Smooth muscle cell of bladder (primary cell): ENCODE measurements at places on chromosomes 6 and 20. TPM values are rescaled to one million over a fixed set of nuclear protein-coding genes. Genes with fewer than 3 reads are reported as not detected.

Gene VARS1
- 36.0 and 38.7 TPM in 2 replicates for total RNA-seq

Gene HCRTR2
- not detected in 2 replicates for total RNA-seq

Gene PPP1R3G
- total RNA-seq: 1.4 and 2.8 TPM in 2 replicates

Gene TSPO2
- total RNA-seq: not detected in 2 replicates

Gene SLC22A1
- total RNA-seq: 0.28 and 0.92 TPM in 2 replicates

Gene PBX2
- 19.2 and 24.8 TPM in 2 replicates for total RNA-seq

Gene EEF1A2
- 1.3 and 3.0 TPM in 2 replicates for total RNA-seq

Gene PRICKLE4
- total RNA-seq: not detected in 2 replicates

Gene MRAP2
- total RNA-seq: 0.28 and 0.65 TPM in 2 replicates

Gene RNF217
- total RNA-seq: 10.4 and 16.8 TPM in 2 replicates

Gene ULBP1
- under 0.01 TPM in 1 of 2 replicates, not detected in the other for total RNA-seq

Gene ALDH8A1
- total RNA-seq: 0.28 and 0.46 TPM in 2 replicates

Gene MRPL18
- 78.9 and 89.1 TPM in 2 replicates for total RNA-seq

Gene GTSF1L
- total RNA-seq: not detected in 2 replicates

Gene CCN5
- 1.1 and 5.0 TPM in 2 replicates for total RNA-seq

Gene BPI
- not detected in 2 replicates for total RNA-seq

Gene TUBB2B
- total RNA-seq: 1.3 and 2.4 TPM in 2 replicates

Gene RGS17
- total RNA-seq: 6.5 and 9.2 TPM in 2 replicates

Gene BPIFB4
- not detected in 2 replicates for total RNA-seq

Gene CHRNA4
- not detected in 2 replicates for total RNA-seq

Gene DNAH8
- 0.09 TPM in 1 of 2 replicates, not detected in the other for total RNA-seq

Gene ATP6V1G2
- total RNA-seq: 4.8 and 5.0 TPM in 2 replicates

Gene MDC1
- total RNA-seq: 2.4 and 3.7 TPM in 2 replicates

Gene PBOV1
- total RNA-seq: not detected in 2 replicates

Gene GOPC
- total RNA-seq: 44.4 and 51.6 TPM in 2 replicates

Gene C6orf141
- 2.6 and 3.0 TPM in 2 replicates for total RNA-seq

Gene SYCP2
- total RNA-seq: 0.37 and 0.57 TPM in 2 replicates

Gene AHCY
- total RNA-seq: 90.0 and 90.7 TPM in 2 replicates

Gene MROH8
- 1.0 and 1.4 TPM in 2 replicates for total RNA-seq

Gene ZC3H12D
- under 0.01 TPM in 1 of 2 replicates, not detected in the other for total RNA-seq

Gene LGSN
- under 0.01 TPM in 2 replicates for total RNA-seq

Gene C6orf132
- 0.46 and 0.71 TPM in 2 replicates for total RNA-seq

Gene RHAG
- not detected in 2 replicates for total RNA-seq
